ENCODE measurements at places on chromosomes 5 and 9. TPM values are rescaled to one million over a fixed set of nuclear protein-coding genes. Genes with fewer than 3 reads are reported as not detected.

- no peak for DNase-seq
Measured at GRCh38 chr5:1291611-1292080, 3.2 kb downstream of the TERT start.

DNA sequence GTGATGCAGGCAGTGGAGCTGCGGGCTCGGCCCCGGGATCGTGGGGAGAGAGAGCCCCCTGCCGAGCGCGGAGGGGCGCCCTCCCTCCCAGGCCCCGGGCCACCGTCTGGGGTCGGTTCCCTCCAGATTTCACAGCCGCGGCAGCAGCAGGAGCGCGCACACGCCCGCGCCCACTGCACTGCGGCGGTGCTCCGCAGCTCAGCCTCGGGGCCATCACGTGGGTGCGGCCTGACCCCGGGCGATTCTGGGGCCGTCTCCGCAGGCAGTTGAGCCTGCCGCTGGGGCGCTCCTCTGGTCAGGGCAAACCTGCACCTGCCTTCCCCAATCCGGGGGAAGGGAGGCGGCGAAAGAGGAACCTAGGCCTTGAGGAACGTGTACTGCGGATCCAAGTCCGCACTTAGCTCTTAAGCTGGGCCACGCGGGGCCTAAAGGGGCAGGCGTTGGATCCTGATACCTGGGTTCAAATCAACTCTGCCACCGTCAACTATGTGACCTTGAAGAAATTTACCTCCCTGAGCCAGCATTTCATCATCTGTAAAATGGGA is 9.4 kb upstream of the DELE1 start:
- peak; percentile 51 for DNase-seq

DNA sequence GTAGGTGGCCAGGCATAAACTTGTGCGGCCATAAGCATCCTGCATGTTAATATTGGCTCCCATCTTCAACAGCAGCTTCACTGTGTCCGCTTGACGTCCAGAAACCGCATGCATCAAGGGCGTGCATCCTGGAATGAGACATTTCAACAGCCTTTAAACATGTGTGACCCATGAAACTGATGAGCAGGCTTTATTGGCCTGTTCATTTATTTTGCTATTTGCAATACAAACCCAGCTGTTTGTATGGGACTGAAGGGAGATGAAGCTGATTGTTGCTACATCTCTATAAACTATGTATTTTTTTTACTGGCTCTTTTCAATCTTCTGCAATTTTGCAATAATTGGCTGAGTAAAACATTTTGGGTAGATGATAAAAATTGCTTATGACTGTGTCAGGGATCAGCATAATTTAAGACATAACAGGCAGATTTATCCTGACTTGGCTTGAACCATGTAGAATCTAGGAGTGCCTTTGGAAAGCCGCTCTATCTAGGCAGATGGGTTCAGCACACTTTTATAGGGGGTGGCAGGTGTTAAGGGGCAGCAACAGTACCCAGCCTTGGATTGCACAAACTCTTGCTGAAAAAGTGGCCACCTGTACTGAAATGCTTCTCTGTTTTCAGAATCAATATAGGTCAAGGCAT is 56.9 kb downstream of the ANKRD55 start:
- peak; percentile 94 for DNase-seq

Gene CCL21
- total RNA-seq, result 13.5 TPM

DNA sequence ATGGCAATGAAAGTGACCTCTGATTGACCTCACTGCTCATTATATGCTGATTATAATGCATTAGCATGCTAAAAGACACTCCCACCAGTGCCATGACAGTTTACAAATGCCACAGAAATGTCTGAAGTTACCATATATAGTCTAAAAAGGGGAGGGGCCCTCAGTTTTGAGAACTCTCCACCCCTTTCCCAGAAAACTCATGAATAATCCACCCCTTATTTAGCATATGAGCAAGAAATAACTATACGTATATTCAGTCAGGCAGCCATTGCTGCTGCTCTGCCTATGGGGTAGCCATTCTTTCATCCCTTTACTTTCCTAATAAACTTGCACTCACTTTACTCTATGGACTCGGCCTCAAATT is 163.1 kb downstream of the ESM1 start:
- no peak for DNase-seq

GRCh38 chr9:131126059-131126426 is 657 bp downstream of the NUP214 start:
- no peak for DNase-seq

Gene SOX30
- 0.09 TPM for total RNA-seq

DNA sequence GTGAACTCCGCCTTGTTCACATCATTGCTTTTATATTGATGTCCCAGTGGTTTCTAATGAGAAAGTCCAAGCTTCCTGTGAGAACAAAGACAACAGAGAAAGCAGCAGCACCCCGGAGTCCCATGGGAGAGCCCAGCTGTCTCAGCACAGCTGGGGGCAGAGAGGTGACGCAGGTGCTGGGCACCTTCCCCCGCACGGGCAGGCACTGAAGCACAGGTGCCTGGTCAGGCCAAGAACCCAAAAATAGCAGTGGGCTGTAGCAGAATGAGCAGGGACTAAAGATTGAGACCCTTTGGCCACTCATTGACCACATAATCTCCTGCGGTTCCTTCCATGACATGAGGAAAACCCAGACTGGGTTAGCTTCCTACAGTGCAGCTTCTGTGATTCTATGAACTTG is 18.8 kb downstream of the SRD5A1 start:
- no peak for DNase-seq

Gene POLE3
- 39.1 TPM for total RNA-seq

GRCh38 chr9:106976772-106977171 is 113.8 kb downstream of the ZNF462 start:
- no peak for DNase-seq

GRCh38 chr9:38058452-38059232 is 10.4 kb downstream of the SHB start:
- DNase-seq, result no peak

Gene FGF1
- total RNA-seq, result 5.5 TPM

GRCh38 chr9:121675969-121676822 is 24.8 kb downstream of the DAB2IP start:
- DNase-seq, result peak; percentile 37

GRCh38 chr5:135091286-135091685 is 57.3 kb upstream of the PITX1 start:
- no peak for DNase-seq
